AG10803 (cell line): ENCODE measurements at places on chromosomes 4 and X.

GRCh38 chr4:142128529-142128928 is 492.1 kb downstream of the IL15 start:
- DNase-seq: peak; percentile 44

- DNase-seq: no peak
These were observed 194.9 kb downstream of the PALLD start for GRCh38 chr4:168691631-168692369.

GRCh38 chr4:24924309-24924781 is 11.5 kb upstream of the CCDC149 start:
- DNase-seq: peak; percentile 100

DNA sequence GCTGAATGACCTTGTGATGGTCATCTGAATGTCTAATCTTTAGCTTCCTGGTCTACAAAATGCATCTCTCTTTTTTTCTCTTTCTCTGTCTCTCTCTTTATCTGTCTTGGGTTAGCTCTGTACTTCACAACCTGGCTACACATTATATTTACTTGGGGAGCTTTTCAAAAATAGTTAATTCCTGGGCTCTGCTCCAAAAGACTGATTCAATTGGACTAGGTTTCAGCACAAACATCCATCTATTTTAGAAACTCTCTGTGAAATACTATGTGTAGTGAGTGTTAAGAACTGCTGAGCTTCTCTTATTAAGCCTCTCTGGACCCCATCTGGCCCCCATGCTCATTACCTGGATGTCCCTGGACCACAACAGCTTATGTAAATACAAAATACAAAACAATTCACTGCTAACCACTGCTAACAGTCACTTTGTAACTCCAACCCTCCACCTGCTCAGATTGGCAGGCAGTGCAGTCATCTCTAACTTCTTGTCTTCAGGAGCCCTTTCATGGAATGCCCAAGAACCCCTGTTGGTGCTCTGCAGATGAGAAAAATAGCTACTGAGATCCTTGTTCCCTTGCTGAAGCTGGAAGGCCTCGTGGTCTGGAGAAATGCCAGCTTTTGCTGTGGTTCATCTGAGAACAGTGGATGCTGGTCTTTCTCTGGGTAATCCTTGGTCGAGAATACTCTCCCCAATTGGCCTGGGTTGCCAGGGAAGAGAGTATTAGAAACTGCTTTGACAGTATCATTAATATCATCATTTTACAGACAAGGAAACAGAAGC is 14.8 kb upstream of the BOD1L1 start:
- DNase-seq: peak; percentile 37

GRCh38 chr4:70958681-70959080 is 34.8 kb upstream of the DCK start:
- DNase-seq: peak; percentile 94

DNA sequence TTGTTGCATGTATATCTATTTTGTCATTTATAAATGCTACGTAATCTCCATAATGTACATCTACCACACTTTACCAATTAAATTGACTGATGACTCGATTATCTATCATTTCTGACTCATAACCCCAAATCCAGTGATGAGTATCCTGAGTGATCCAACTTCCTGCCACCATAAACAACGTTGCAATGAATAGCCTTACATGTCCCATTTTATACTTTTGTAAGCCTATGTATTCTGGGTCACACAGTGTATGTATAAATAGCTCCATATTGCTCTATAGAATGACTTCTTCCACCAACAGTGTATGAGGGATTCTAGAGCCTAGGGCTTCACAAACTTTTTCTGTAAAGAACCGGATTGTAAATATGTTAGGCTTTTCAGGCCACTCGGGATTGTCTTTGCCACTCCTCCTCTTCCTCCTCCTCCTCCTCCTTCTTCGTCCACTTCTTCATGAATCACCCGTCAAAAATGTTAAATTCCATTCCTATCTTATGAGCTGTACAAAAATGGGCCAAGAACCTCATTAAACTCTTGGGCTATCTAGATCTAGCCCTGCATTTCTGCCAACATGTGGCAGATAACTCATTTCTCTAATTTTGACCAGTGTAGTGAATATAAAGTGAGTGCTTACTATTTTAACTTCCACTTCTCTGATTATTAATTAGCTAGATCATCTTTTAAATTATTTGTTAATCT is 672.2 kb upstream of the AMOT start:
- peak; percentile 81 for DNase-seq

DNA sequence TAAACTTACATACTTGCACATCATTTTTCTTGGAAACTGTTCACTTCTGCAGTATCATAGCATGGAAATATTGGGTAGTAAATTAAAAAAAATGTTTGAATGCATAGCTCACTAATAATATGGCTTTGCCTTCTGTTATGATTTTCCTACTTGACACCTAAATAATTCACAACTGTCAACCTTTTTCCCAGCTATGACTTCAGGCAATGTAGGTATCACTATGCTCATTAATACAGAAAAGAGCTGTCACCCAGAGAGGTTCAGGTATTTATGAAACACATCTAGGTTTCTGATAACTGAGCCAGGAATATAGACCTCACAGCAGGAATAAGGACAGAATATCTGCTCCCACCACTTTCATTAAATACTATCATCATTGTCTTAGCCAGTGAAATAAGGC is 289.5 kb downstream of the ACTRT1 start:
- no peak for DNase-seq

DNA sequence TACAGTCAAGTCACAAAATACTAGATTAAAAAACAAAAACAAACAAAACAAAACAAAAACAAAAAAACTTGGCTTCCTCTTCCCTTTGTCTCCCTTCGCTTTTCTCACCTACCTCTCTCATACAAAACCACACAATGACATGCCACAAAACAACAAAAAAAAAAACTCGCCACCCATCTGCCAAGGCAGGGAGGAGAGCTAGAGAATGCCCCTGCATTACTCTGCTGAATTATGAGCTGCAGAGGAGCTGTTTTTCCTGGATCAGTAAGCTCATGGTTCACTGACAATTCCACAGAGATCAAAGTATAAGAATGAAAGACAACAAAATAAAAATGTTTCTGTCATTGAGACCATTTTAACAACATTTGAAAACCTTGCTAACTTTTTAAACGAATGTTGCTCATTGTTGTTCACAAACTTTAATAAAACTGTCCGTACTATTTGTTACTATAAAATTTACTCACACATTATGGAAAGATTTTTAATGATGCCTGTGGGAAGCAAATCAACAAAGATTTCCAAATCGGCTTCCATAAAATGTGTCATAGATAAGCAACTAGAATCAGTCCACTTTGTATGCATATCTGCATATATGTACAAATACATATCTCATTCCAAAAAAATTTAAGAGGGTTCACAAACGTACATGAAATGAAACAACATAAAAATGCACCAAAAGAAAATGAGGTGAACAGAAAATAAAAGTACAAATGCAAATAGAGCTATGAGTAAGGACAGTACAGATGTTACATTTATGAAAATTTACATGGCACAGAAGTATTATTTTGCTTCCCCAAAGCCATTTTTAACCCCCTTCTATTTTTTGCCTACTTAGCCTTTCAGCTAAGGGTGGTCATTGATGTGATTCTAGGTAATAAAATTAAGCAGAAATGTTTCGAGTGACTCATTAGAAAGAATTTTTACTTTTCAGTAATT is 252.4 kb upstream of the FAT4 start:
- no peak for DNase-seq

- DNase-seq: no peak
These were observed 8.3 kb downstream of the GPRIN3 start for GRCh38 chr4:89299153-89299791.

GRCh38 chr4:89531932-89532640 is 224.5 kb upstream of the GPRIN3 start:
- no peak for DNase-seq

DNA sequence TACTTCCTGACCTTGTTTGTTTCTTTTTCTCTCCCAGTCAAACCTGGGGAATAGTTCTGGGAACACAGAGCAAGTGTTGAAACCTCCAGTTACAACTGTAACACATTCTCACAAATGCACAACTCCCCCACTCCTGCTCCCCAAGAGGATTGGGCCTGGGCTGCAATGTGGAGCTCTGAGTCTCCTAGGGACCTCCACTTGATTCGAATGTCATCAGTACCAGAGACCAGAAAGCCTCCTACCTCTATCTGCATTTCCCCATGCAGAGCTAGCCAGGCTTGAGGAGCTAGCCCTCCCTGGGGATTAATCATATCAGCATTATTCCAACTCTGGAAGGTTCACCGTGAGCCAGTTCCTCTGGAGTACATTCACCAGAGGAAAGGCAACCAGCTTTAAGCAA is 41.7 kb upstream of the CITED1 start:
- DNase-seq: no peak

GRCh38 chrX:138931212-138931611 is 219.7 kb upstream of the FGF13 start:
- DNase-seq: no peak

DNA sequence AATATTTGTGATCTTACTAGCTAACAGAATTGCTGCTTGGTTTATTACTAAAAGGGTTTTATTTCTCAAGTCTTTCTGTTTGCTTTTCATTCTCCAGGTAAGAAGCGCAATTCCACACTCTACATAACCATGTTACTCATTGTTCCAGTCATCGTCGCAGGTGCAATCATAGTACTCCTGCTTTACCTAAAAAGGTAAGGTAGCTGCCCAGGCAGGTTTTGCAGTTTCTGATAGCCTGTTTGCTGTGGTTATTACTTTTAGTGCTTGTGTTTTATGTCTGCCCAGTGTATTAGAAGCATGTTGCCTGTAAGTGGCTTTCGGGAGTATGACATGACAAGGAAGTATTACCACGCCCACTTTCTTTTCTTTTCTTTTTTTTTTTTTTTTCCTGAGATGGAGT is 46.4 kb downstream of the IL13RA1 start:
- no peak for DNase-seq

GRCh38 chr4:164572877-164573279 is 181.1 kb upstream of the SMIM31 start:
- no peak for DNase-seq

- DNase-seq: peak; percentile 47
These were observed 145.2 kb upstream of the SFRP2 start for GRCh38 chr4:153933915-153934687.

DNA sequence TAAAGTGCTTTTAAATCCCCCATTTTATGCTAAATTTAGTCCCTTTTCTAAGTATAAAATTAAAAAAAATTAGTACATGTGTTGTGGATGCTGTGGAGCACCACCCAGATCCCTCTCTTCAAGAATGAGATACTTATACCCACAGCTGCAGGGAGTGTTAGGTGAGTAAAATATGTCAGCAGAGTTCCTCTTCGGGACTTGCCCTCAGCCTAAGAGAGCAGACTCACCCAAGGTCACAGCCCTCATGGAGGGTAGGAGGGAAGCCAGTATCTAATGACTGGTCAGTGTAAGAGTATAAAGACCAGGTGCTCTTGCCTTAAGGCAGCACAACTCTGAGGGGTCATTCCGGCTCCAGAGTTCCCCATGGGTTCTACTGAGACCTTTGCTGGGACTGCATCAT is 88.5 kb downstream of the REELD1 start:
- no peak for DNase-seq

GRCh38 chrX:123736333-123736921 is 3.6 kb upstream of the THOC2 start:
- peak; percentile 61 for DNase-seq

GRCh38 chr4:42596918-42597317 is 60.0 kb downstream of the ATP8A1 start:
- no peak for DNase-seq

- DNase-seq: no peak
These were observed 97.2 kb upstream of the MSX1 start for GRCh38 chr4:4762300-4762699.

DNA sequence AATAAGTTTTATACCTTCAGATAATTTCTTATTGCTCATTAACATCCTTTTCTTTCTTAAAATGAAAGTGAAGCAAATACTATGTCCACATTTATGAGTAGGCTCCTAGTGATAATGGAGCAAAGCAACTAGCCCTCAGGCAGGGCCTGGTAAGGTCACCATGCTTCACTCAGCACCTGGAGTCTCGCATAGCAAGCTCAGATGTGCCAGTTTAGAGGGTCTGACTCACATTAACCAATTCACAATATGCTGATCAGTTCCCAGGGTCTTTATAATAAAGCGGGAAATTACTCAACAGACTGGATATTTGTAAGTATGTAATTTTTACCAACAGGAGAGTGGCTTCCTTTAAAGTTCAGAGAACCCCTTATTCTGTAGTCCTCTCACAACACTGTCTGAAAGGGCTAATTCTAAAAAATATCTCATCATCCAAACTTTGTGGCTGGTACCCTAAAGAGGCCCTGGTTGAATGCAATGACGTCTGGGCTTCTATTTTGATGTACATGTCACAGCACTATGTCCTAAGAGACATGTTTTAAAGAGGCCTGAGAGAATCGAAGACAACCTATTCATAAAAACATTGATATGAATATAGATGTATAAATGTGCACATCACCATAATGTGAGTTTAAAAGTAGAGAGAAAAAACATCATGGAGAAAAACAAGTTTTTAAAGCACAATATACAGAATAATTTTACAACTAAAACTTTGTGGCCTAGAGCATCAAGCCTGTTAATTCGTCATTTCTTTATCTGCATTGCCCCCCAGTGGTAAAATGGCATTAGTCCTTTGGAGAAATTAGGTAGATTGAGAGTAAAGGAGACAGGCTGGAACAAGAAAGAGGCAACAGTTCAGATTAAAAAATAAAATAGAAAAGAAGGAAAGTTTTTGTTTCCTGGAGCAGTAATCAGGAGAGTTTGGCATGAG is 44.3 kb downstream of the IL21 start:
- peak; percentile 45 for DNase-seq

DNA sequence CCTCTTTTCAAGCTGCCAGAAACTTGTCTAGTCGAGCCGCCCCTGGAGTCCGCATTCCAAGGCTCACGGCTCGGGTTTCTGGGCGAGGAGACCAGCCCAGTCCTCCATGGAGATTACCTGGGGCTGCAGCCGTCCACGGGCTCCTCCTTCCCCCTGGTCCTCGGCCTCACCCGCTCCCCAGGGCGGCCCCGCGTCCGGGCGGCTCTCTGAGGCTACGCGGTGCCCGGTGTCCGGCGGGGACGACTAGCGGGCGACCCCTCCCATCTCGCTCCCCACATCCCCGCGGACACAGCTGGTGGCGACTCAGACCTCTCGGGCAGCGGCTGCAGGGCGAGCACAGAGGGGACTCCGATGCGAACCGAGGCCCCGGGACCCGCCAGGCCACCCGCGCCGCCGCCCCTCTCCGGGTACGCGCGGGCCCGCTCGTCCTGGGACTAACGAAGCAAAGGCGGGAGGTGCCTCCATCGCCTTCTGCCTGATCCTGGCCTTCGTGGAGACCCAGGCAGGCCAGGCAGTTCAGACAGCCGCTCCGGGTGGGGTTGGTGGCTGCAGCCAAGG is 159.4 kb downstream of the TRAM1L1 start:
- no peak for DNase-seq

GRCh38 chr4:156983366-156983765 is 11.8 kb upstream of the PDGFC start:
- no peak for DNase-seq

GRCh38 chr4:120718979-120719566 is 203.5 kb downstream of the PRDM5 start:
- DNase-seq: peak; percentile 67
